8988T (cell line): ENCODE measurements at places on chromosomes 7 and 10.

- DNase-seq: peak; percentile 83
Measured at GRCh38 chr10:97791824-97792721, 20.3 kb upstream of the SFRP5 start.

DNA sequence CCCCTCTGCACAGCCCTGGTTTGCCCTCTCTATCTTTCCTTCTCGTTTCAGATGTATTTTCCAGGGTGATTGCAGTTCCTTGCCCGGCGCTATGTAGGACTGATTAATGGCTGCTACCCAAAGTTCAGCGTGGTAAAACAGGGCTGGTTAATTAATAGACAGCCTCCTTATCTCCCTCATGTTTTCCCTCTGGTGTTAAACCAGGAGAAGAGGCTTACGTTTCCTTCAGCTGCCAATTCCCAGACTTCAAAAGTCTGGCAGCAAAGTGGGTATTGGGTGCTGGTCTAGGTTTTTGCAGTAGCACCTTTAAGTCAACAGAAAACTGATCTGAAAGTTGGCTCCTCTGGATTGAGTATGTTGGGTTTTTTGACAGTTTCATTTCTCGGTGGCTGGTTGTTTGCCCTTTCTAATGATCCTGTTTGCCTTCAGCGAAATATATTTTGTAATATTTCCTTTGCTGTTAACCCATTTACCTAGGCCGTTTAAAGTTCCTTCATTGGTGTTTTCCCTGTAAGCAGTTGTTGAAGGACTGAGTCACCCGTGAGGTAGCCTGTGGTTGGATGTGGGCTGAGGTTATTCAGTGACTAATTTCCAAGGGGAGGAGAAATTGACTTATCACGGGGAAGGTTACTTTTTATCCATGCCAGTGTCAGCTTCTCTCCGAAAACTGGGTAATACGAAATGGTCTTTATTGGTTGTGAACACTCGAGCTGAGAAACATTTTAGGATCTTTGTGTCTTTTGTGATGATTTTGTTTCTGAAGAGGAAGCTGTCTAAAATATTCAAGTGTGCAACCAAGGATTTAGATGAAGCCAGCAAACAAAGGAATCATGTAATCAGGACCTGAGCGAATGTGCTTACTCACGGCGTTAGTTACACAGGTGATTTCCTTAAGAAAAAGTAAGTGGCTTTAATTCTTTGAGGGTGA is 257.2 kb downstream of the KIAA1217 start:
- peak; percentile 33 for DNase-seq

- no peak for DNase-seq
Measured at GRCh38 chr10:13956826-13957225, 370.1 kb downstream of the PRPF18 start.

DNA sequence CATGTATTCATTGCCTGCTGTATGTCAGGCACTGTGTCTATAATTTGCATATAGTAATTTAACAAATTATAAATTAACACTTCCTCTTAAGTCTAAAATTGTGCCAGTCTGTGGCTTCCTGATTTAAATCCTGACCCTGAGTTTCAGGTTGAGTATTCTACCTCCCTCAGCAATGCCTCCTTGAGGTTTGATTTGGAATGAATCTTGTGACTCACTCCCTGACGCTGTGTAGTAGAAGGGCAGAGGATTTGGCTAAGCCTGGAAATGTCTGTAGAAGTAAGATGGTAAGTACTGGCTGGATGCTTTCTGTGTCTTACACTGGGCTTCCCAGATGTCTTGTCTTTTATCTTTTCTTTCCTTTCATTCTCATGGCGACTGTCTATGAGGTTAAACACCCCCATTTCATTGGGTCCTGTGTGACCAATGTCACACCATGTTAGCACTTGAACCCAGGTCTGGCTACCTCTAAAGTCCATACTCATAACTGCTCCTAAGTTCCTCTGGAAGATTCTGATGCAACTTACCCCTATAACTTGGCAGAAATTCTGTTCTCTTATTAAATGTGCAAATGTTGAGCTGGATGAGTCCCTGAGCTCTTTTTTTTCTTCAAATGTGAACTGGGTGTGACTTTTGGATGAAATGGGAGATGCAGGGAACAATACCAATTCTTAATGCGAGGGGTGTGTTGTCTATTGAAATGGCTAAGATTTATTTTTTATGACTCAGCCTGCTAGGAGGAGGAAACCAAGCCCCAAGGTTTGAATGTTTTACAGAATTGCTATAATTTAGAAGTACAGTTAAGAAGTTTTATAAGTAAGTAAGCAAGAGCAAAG is 48.5 kb downstream of the PLCE1 start:
- no peak for DNase-seq

DNA sequence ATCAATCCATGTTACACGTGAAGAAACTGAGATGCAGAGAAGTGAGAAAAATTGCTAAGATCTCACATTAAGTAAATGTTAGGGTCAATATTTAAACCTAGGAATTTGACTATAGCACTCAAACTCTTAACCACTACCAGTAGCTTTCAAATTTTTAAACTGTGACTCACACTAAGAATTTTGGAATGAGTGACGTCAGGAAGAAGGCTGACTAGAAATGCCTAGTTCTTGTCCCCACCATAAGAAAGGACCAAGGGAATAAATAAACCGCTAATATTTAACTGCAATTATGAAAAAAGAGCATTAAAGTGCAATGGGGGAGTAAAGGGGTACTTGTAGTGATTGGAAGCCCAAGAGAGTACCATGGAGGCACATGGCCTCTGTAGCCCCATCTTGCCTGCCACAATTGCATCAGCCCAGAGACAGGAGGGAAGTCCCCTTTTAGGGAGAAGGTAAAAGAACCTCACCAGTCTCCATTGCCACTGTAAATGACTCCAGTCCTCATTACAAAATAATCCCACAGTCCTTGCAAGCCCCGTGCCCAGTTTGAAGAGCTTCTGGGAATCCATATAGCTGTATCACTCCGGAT is 3.5 kb upstream of the AKR1B1 start:
- DNase-seq: no peak

DNA sequence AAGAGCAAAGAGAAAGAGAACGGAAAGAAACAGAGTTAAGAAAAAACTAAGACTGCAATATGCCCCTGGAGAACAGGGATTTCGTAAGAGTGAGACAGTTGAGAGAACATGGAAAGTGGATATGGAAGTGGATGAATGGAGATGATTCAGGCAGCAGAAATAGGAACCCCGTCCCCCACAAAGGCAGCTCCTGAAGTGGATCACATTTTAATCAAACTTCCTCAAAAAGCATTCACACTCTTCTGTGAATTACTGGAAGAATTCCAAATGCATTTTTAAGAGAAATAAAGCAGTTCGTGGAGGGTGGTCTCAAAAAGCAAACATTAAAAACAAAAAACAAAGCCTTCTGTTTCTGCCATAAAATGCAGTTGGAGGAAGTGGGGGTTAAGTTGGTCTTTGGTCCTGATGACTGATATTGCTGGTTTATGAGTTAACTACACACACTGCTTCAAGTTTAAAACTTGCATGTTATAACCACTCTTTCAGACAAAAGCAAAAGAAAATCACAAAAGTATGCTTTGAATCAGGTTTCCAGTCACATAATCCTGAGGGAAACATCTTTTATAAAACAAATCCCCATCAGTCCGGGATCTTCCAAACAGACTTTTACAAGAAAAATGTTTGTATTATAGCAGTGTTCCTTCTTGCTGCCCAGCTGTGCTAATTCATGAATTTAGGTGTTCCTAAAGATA is 214.3 kb downstream of the FANK1 start:
- DNase-seq: no peak
